ENCODE measurements at places on chromosomes 12 and 14.

GRCh38 chr12:76503957-76504356 is 55.6 kb downstream of the OSBPL8 start:
- no peak for DNase-seq

DNA sequence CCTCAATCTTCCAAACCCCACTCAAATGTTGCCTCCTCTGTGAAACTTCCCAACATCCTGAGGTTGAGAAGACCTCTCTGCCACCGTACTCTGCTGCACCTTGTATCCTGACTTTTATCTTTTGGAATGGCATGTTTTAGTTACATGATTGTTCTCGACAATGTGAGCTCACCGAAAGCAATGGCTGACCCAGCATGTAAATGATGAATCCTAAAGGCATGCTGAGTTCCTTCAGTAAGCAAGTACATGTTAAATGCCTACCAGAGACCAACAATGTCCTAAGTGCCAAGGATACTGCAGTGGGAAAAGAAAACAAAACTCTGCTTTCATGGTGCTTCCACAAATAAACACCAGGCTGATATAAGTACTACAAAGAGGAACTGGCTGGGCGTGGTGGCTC is 13.7 kb downstream of the PPP1R13B start:
- DNase-seq, result no peak

DNA sequence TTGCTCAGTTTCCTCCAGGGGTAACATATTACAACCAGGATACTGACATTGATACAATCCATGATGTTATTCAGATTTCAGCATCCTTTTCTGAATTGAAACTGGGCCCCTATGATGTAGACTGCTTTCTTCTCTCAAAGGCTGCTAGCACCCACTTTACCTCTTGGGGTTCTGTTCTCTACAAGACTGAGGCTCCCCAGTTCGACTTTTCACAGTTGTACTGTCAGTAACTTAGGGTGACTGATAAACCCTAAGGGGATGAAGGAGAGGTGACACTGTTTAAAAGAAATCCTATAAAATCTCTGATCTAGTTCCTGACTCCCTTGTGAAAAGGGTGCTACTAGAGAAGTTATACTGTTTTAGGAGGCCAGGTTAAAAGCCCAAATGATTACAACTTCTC is 818 bp downstream of the VPS33A start:
- DNase-seq, result no peak

- DNase-seq, result no peak
Measured at GRCh38 chr12:64903479-64904152, 79.2 kb downstream of the TBC1D30 start.

DNA sequence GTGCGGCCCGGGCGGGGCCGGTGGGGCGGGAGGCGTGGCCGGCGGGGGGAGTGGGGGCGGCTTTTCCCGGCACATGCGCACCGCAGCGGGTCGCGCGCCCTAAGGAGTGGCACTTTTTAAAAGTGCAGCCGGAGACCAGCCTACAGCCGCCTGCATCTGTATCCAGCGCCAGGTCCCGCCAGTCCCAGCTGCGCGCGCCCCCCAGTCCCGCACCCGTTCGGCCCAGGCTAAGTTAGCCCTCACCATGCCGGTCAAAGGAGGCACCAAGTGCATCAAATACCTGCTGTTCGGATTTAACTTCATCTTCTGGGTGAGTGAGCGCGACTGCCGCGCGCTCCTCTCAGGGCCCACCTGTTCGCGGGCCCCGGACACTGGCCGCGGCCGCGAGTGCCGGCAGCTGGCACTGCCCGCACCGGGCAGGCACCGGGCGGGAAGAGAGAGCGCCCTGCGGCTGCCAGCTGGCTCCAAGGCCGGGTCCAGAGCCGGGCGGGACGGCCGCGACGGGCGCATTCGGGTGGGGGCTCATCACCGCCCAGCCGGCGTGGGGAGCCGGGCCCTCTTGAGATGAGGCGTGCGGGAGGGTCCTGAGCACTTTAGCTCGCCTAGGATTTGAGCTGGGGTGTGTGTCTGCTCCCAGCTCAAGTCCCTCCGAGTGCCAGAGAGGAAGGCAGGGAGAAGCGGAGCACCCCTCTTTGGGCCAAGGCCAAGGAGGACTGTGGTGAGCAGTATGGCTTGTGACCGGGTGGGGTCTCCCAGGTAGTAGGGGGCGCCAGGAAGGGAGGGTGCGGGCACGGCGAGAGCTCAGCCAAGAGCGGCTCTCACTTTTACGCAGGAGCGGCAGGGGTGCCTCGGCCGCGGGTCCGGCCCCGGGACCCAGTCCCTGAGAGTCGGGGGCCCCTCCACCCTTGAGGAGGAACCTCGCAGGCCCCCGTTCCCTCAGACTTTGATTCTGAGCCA is at the start of gene CD9:
TSS of gene CD9 (plus strand) at position 145 of the 957 bp plus-strand sequence. CDS start at position 245, 100 bp downstream.
- DNase-seq, result no peak

- DNase-seq, result no peak
Measured at GRCh38 chr12:122355706-122356105, 66.8 kb downstream of the CLIP1 start.

GRCh38 chr12:95429172-95429510 is 44.8 kb upstream of the METAP2 start:
- no peak for DNase-seq

DNA sequence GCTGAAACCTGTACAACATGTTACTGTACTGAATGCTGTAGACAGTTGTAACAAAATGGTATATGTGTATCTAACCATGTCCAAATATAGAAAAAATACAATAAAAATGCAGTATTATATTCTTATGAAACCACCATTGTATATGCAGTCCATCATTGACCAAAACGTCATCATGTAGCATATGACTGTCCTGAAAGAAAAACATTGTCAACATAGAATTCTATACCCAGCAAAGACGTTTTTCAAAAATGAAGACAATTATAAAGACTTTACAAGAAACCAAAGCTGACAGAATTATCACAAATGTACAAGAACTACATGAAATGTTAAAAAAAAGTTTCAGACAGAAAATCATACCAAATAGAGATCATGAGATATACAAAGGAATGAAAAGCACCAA is 8.1 kb upstream of the GPATCH2L start:
- DNase-seq, result no peak

DNA sequence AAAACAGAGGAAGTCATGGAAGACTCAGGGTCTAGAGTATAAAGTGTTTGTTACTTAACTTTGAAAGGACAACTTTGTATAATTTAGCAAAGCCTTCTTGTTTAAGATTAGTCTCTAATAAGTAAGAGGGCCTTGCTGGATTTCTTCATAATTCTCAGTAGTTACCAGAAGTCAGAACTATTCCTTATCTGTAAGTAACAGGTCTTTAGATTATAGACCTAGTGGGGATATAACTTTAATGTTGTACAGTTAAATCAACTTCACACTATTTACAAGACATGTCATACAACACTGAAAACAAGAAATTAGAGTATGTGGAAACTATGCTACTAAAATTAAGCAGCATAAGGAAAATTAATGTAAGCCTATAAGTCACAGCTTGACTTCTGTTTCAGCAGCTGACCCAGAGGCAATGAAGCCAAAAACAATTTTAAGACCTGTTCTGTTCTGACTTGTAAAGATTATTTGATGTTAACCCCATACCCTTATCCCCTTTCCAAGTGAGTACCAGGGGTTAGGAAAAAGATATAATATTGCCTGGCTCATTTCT is 398.3 kb downstream of the RAD51B start:
- no peak for DNase-seq

GRCh38 chr12:75655315-75655806 is 144.0 kb upstream of the KRR1 start:
- no peak for DNase-seq

DNA sequence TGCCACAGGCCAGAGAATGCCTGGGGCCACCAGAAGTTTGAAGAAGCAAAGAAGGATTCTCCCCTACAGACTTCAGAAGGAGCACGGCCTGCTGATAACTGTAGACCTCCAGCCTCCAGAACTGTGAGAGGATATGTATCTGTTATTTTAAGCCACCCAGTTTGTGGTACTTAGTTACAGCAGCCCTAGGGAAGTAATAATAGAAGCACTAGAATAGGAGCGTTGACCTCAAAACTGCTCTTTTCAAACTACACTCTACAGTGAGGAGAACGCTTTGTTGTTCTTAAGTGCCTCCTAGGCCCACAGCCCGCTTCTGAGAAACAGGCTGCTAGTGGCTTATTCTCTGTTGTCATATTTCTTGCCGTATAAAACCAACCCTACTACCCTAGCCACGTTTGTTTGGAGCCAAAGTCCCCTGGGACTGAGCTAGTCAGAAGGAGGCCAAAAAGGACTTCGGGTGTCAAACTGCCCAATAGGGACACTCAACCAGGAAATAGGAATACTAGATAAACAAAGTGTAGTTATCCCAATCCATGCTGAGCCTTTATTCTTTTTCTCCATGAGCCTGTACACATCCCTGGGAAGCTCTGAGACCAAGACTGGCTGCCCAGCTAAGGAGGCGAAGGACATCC is 38.5 kb upstream of the FRS2 start:
- DNase-seq, result no peak

DNA sequence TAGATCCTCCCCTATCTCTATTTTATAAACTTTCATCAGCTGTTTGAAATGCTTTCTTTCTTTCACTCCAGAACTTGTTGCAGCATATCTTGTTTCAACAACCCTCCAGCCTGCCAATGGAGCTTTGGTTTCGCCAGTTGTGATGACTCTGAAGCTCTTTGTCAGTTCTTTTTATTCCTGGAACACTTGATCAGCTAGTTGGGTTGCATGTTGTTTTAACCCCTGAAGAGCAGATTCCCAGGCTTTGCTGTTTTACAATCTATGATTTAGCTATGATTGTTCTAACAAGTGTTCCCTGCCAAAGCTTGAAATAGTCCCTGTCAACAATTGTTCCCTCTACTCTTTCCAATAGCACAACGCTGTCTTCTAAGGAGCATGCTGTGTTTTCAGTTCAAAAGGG is 50.6 kb upstream of the FUT8 start:
- DNase-seq, result no peak

GRCh38 chr14:104392396-104393198 is 187.0 kb upstream of the C14orf180 start:
- no peak for DNase-seq

DNA sequence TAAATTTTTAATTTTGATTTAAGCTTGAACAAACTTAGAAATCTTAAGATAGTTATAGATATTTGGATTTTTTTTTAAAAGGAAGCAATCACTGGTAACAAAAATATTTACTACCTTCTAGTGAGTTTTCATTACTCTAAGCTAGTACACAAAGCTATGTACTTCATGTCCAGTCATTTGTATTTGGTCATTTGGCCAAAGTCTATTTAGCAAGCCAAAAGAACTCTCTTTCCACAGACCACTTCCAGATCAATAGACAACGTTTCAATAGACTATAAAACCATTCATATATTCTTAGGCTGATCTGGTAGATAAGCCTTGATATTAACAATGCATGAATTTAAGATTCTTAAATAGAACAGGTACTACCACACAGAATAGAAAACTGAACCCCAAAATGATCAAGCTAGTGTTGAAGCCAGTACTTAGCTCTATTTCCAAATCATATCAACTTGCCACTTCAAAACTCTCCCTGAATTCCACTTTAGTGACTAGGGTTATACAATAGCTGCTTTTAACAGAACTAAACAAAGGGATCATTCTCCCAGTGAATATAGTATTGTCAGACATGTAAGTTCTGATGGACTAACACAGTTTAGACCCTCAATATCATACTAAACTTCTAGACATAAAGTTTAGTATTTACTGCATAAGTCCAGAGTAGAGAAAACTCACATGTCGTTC is 21.7 kb downstream of the CAPRIN2 start:
- DNase-seq, result no peak

DNA sequence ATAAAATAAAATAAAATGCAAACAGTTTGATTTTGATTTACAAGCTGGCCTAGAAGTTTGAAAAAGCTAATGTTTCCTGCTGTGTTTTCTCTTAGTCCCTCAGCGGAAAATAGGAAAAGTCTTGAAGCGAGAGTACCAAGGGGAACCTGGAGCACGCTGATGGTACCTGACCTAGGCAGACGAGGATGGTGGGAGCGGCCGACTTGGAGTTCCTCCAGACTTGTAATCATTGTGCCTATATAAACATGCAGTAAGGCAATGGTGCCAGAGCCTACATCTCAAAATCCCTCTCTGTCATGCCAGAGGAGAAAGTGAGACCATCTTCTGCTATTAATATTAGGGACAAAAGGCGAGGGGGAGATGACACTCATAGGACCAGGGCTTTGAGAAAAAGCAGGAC is 371.7 kb downstream of the TMEM132D start:
- DNase-seq, result no peak

DNA sequence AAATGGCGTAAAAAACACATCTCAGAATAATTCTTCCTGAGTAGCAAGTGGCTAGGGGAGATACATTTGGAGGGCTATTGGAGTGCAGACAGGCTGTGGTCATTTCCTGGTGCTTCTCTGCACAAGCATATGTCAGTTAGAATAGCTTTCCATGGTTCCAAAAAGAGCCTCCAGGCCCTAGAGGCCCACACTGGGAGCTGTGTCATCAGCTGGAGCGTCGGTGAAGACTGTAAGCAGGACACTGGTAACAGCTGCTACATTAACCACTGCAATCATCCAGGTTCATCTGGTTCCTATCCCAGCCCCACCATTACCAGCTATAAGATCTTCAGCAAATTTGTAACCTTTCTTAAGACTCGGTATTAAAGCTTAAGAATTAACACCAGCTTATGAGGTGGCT is 31.7 kb upstream of the APPL2 start:
- no peak for DNase-seq

- DNase-seq, result no peak
Measured at GRCh38 chr12:25496098-25496587, 56.9 kb downstream of the LMNTD1 start.

DNA sequence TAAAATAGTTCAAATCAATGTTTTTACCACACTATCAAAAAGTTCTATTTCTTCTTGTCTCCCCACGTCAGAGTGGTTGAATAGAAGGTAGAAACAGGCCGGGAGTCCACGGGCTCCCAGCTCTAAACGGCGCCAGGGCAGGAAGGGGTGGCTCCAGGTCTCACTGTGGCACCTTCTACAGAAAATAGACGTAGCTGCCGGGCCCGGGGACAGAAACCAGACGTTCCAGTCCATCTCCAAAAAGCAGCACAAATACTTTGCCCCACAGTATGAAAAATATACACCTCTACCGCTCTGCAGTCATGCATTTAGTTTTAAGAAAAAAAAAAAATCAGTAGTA is 30.9 kb downstream of the CCNK start:
- no peak for DNase-seq

- no peak for DNase-seq
Measured at GRCh38 chr12:120366845-120367232, 2.1 kb downstream of the MSI1 start.

DNA sequence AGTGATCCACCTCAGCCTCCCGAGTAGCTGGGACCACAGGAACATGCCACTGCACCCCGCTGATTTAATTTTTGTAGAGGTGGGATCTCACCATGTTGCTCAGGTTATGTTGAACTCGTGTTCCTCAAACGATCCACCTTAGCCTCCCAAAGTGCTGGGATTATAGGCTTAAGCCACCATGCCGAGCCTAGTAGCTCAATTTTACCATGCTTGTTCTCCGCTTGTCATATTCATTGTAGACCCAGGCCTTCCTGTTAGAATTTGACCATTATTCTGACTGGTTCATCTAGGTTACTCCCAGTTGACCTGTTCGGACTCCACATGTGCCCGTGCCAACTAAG is 24.7 kb downstream of the TMBIM6 start:
- no peak for DNase-seq

DNA sequence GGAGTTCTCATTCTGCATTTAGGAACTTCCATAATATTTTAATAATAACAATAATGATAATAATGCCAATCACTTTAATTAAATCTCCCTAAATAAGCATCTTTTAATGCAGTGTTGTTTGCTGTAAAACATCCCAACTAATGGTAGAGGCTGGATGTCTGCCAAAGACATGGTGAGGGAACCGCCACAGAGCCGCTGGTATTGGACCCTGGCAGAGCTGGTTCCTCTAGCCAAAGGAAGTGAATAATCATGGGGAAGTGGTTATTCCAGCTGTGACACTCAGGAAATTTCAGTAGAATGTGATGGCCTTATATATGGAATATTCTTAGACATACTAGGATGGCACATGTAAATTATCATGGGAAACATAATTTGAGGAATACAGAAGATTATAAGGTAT is 483.3 kb downstream of the ZFP36L1 start:
- no peak for DNase-seq
